T-helper 17 cell (primary cell): ENCODE measurements at places on chromosomes 5 and 9. TPM values are rescaled to one million over a fixed set of nuclear protein-coding genes. Genes with fewer than 3 reads are reported as not detected.
A peak's percentile ranks its signal among the peaks of the same experiment; 100 is the strongest.

SPZ1 gene
- not detected for total RNA-seq

DNA sequence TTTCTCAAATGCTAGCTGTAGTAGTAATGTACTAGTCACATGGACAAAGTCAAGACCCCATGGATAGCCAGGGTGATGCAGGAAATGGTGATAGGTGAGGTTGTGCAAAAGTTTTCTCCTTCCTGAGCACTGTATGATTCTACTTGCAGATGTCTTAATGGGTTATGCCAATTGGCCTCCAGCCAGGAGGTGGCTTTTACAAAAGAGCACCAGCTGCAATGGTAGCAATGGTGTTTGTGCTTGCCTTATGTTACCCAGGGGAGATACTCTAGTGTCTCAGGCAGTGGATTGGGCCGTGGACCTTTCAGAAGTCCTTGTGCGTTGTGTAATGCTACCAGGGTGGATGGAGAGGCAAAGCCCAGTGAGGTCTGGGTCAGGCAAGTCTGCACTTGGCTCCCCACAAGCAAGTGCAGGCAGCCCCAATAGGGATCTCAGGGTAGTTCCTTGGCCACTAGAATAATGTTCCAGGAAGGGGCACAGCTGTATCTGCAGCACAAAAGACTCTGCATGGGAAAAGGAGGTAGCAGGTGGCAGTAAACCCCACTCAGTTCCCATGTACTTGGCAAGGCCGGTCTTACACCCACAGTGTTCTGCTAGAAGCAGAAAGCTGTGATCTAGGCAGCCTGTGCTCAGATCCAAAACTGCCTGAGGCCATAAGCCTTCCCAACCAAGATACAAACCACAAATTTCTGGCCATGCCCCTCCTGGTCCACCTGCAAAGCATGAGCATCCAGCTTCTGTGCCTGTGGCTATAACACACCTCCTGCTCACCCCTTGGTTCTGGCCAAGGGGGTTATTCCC, 46.4 kb upstream of the EDIL3 start:
- no peaks in the 10 kb centered on the region for H3K36me3 ChIP-seq
- H3K4me3 ChIP-seq, result no peak overlapping the region
- no peak for DNase-seq
- H3K27me3 ChIP-seq, result no peaks in the 10 kb centered on the region
- no peak overlapping the region for H3K27ac ChIP-seq
- H3K4me1 ChIP-seq, result no peaks in the 10 kb centered on the region

- H3K27ac ChIP-seq, result no peak overlapping the region
- no peak for DNase-seq
- H3K4me3 ChIP-seq, result no peak overlapping the region
- H3K36me3 ChIP-seq, result no peaks in the 10 kb centered on the region
Observed at GRCh38 chr5:398475-399295, 44.3 kb upstream of the EXOC3 start.

DNA sequence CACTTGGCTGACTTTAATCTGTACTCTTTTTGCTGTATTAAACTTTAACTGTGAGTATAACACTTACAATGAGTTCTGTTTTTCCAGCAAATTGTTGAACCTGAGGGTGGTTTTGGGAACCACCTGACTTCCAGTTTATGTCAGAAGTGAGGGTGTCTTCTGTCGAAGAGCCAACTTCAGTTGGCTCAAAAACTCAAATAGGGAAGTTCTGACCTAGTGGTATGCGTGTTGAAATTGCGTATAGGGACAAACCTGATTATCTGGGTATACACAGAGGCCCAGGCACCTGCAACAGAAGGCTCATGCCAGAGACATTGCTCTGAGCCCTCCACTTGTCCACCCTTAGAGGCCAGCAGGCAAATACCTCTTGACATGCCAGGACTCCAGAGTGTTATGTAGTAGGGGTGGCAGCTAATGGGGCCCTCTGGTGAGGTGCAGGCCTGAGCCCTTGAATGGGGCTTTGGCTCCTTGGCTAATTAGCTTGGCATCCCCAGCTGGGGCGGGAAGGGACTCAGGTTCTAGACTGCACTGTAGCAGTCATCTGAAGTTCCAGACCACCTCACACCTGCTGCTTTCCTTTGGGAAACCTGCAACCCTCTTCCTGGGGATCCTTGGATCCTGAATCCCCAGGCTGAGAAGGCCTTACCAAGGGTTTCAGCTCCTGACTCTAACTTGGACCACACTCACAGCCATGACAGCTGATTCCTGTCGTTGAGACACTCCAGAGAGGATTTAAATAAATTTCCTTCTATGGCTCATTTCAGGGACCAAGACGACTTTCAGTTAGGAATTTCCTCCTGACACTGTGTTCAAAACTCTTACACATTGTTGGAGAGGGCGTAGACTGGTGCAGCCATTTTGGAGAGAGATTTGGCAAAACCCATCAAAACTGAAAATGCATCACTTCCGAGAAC, 189.6 kb downstream of the HSPA4 start:
- H3K27me3 ChIP-seq, result peaks cover 9% of the 10 kb centered on the region
- peaks cover 16% of the 10 kb centered on the region for H3K4me1 ChIP-seq
- no peak overlapping the region for H3K27ac ChIP-seq

DNA sequence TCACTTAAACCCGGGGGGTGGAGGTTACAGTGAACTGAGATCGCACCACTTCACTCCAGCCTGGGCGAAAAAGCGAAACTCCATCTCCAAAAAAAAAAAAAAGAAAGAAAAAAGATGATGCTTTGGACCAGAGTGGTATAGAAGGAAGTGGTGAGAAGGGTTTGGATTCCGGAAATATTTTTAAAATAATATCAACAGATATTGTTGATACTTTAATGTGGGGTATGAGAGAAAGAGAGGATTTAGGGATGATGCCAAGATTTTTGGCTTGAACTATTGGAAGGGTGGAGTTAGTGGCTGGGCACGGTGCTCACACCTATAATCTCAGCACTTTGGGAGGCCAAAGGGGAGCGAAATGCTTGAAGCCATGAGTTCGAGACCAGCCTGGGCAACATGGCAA, 49.6 kb upstream of the PLIN2 start:
- H3K4me1 ChIP-seq, result peaks cover 18% of the 10 kb centered on the region
- H3K36me3 ChIP-seq, result no peaks in the 10 kb centered on the region
- no peaks in the 10 kb centered on the region for H3K27me3 ChIP-seq
- DNase-seq, result no peak
- peak overlapping the region; percentile 72 for H3K27ac ChIP-seq

CARD6 gene
- total RNA-seq, result 2.1 TPM

GRCh38 chr9:3768712-3769457, 243.1 kb upstream of the RFX3 start:
- H3K27ac ChIP-seq, result no peak overlapping the region
- no peak for DNase-seq
- no peaks in the 10 kb centered on the region for H3K4me1 ChIP-seq
- H3K36me3 ChIP-seq, result no peaks in the 10 kb centered on the region
- no peak overlapping the region for H3K4me3 ChIP-seq

- H3K27ac ChIP-seq, result no peak overlapping the region
- H3K36me3 ChIP-seq, result no peaks in the 10 kb centered on the region
- H3K4me3 ChIP-seq, result no peak overlapping the region
- peaks cover 2% of the 10 kb centered on the region for H3K4me1 ChIP-seq
Observed at GRCh38 chr9:126000256-126000655, 253.1 kb downstream of the PBX3 start.

DNA sequence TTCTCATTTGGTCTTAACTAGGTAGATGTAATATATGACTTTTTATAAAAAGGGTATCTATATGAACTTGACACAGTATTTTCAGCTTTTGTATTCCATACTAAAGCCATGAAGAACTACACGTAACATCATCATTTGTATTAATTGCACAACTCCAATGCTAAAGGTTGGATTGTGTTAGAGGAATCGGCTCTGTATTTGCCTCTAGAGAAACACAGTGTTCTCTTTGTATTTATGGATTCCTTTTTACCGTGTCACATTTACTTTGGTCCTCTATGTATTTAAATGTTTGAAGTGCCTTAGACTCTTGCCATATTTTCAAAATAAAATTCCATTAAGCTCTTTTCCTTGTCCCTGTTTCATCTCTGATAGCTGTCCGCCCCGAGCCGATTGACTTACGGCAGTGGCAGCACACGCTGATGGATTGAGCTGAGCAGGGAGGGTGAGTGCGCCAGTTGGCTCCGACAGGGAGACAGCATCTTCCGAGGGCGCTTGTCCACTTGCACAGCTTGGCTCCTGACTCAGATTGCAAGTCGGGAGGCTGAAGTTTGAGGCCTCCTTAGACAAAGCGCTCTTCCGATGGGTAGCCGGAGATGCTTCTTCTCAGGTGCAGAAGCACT, 95.6 kb upstream of the DMRT1 start:
- H3K27me3 ChIP-seq, result no peaks in the 10 kb centered on the region
- H3K27ac ChIP-seq, result no peak overlapping the region
- peaks cover 6% of the 10 kb centered on the region for H3K36me3 ChIP-seq

DNA sequence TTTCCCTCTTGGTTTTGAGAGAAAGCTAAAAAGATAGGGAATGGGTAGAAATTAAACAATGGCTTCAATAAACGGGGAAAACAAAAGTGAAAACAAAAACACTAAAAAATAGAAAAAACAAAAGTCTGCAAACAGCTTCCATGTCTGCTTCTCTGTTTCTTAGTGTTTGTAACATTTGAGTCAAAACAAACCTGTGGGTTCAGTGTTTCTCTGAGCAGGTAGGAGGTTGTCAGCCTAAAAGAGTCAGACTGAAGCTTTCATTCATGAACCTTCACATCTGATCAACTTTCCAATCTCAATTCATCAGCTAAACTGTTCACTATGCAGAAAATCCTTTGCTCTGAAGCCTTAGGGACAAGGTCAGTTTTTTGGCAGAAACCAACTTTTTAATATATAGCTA, 102.5 kb upstream of the ADAMTS16 start:
- H3K27me3 ChIP-seq, result no peaks in the 10 kb centered on the region
- H3K4me1 ChIP-seq, result no peaks in the 10 kb centered on the region
- no peak overlapping the region for H3K4me3 ChIP-seq
- no peak for DNase-seq
- no peaks in the 10 kb centered on the region for H3K36me3 ChIP-seq
- H3K27ac ChIP-seq, result no peak overlapping the region

NSG2 gene
- not detected for total RNA-seq

- no peak for DNase-seq
- H3K4me3 ChIP-seq, result no peak overlapping the region
- H3K27me3 ChIP-seq, result peaks cover 39% of the 10 kb centered on the region
Observed at GRCh38 chr9:117744369-117744768, 40.2 kb downstream of the TLR4 start.

FOXD4 gene
- not detected for total RNA-seq

GRCh38 chr9:70065572-70065971, 21.9 kb downstream of the MAMDC2 start:
- H3K4me1 ChIP-seq, result no peaks in the 10 kb centered on the region
- H3K27ac ChIP-seq, result no peak overlapping the region
- H3K36me3 ChIP-seq, result no peaks in the 10 kb centered on the region
- H3K27me3 ChIP-seq, result peaks cover 50% of the 10 kb centered on the region

CATSPER3 gene
- total RNA-seq, result 0.50 TPM

DNA sequence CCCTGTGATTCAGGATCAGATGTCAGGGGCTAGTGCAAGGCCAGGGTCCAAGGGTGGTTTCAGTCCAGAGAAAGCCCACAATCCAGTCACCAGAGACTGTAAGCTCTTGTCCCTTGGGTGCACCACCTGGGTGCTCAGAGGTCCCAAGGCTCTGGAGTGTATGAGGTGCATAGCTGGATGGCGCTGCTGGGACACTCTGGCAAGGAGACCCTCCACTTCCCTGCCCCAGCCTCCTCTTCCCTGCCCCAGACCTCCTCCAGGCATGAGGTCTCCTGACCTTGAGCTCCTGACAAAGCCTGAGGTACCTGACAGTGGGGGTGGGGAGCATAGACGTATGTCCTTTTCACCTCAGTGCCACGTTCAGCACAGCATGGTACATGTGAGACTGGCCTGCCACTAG, 7.0 kb downstream of the CSF2 start:
- no peaks in the 10 kb centered on the region for H3K36me3 ChIP-seq
- H3K27me3 ChIP-seq, result no peaks in the 10 kb centered on the region
- H3K4me3 ChIP-seq, result no peak overlapping the region
- peaks cover 32% of the 10 kb centered on the region for H3K4me1 ChIP-seq
- no peak overlapping the region for H3K27ac ChIP-seq
- DNase-seq, result no peak

DNA sequence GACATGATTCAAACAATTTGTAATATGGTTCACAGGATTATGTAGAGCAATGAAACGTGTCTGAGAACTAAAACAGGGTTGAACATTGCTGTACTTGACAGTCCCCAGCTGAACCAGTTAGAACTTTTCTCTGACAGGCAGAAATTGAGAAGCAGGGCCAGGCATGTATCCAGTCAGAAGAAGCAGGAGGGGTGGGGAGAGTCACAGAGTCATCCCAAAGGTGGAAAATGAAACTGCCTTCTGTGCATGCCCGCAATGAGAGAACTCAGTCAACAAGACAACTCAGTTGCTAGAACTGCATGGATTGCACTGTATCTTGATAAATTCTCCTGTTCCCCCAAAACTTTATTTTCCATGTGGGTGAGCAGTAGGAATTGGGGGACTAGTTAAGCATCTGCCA, 72.9 kb upstream of the PRLR start:
- H3K4me1 ChIP-seq, result no peaks in the 10 kb centered on the region
- DNase-seq, result no peak
- H3K4me3 ChIP-seq, result no peak overlapping the region
- peaks cover 18% of the 10 kb centered on the region for H3K27me3 ChIP-seq
- H3K27ac ChIP-seq, result no peak overlapping the region
- no peaks in the 10 kb centered on the region for H3K36me3 ChIP-seq

DNA sequence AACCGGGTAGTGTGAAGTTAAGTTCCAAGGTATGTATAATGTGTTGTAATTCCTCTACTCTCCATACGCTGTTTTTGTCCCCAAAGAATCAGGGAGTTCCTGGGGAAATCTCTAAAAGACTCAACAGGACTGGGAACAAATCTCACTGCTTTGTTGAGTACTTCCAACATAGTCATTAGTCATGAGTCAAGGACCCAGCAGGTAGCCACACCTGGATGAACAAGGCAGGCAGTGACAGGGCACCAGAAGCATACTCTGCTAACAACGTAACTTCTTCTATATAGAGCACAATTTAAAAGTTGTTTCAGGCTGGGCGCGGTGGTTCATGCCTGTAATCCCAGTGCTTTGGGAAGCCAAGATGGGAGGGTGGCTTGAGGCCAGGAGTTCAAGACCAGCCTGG, 126.8 kb downstream of the SLC1A3 start:
- no peak for DNase-seq
- H3K27me3 ChIP-seq, result peaks cover 31% of the 10 kb centered on the region
- no peaks in the 10 kb centered on the region for H3K36me3 ChIP-seq
- H3K4me1 ChIP-seq, result peaks cover 4% of the 10 kb centered on the region
- no peak overlapping the region for H3K27ac ChIP-seq
- H3K4me3 ChIP-seq, result no peak overlapping the region

PCDHB4 gene
- total RNA-seq, result not detected

KDM4C gene
- 98.6 TPM for total RNA-seq

CDKN2B-AS1 gene
- 1.7 TPM for total RNA-seq

CBY3 gene
- not detected for total RNA-seq

INSL4 gene
- total RNA-seq, result 0.16 TPM

KIF4B gene
- not detected for total RNA-seq

LEAP2 gene
- 1.0 TPM for total RNA-seq

PBX3 gene
- total RNA-seq, result 15.5 TPM

GRCh38 chr5:2530609-2531008, 220.9 kb downstream of the IRX2 start:
- no peaks in the 10 kb centered on the region for H3K36me3 ChIP-seq
- H3K4me3 ChIP-seq, result no peak overlapping the region
- DNase-seq, result no peak
- H3K27me3 ChIP-seq, result no peaks in the 10 kb centered on the region

GRCh38 chr5:138610415-138610917, 35.3 kb upstream of the HSPA9 start:
- peaks cover 69% of the 10 kb centered on the region for H3K27me3 ChIP-seq
- H3K36me3 ChIP-seq, result peaks cover 5% of the 10 kb centered on the region
- H3K4me1 ChIP-seq, result peaks cover 9% of the 10 kb centered on the region

GRCh38 chr5:1730487-1730847, 69.2 kb downstream of the MRPL36 start:
- H3K27ac ChIP-seq, result no peak overlapping the region
- H3K4me3 ChIP-seq, result no peak overlapping the region
- no peaks in the 10 kb centered on the region for H3K36me3 ChIP-seq
- no peaks in the 10 kb centered on the region for H3K4me1 ChIP-seq
